GM04503 (cell line): ENCODE measurements at places on chromosomes 2 and 18.
A peak's percentile ranks its signal among the peaks of the same experiment; 100 is the strongest.

DNA sequence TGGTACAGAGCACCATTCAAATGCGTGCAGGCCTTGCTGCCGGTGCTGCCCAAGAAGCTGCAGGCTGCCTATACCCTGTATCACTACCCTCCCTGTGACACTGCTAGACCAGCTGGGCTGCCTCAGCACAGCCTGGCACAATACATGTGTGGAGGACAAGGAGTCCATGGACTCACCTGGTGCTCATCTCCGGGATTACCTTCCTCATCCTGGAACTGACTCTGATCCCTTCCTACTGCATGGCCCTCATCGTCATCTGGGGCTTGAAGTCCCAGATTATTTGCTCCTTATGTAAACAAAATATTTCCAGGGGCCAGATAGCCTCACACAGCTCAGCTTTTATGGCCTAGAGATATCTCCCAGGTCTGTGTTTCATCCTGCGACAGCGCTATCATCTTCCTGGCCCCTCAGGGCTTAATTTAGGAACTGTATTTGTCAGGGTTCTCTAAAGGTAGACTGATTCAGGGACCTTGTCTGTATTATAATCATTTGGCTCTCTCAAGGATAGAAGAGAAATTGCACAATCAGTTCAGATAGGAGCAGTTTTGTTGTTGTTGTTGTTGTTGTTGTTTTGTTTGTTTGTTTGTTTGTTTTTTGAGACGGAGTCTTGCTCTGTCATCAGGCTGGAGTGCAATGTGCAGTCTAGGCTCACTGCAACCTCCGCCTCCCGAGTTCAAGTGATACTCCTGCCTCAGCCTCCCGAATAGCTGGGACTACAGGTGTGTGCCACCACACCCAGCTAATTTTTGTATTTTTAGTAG is 42.9 kb downstream of the WDR75 start:
- no peak for DNase-seq

GRCh38 chr2:228545748-228546145 is 364.3 kb upstream of the SPHKAP start:
- peak; percentile 15 for DNase-seq

DNA sequence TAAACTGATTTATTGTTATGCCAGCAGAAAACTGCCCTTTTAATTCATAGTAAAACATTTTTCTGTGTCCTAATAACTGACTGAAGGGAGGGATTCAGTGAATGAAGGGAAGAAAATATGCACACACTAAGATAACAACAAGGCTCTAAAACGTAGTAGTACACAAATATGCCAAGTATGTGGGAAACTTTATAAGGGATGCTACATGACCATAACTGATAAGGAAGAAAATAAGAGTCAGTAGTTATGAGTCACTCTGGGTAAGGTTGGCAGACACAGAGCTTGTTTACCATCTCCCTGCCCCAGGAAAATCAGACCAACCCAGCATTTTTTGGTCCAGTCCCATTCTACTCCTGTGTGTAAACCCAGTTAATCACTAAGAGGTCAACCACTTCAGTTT is 124.2 kb downstream of the RPRM start:
- no peak for DNase-seq

DNA sequence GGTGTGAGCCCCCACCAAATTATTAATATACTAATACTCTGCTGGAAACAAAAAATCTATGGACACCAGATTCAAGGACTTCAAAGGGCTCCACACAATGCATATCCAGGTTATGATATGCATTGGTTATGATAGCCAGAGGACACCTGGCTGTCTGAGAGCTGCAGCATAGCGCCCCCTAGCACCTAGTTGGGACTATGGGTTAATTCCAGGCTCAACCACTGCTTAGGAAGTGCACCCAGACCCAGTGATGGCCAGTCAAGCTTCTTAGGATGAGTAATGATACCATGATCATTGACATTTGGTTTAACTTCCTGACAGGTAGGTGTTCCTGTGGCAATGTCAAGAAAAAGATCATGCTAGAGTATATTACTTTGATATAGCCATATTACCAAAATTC is 3.8 kb upstream of the FRZB start:
- no peak for DNase-seq

GRCh38 chr2:218711550-218711929 is 905 bp downstream of the TTLL4 start:
- no peak for DNase-seq

DNA sequence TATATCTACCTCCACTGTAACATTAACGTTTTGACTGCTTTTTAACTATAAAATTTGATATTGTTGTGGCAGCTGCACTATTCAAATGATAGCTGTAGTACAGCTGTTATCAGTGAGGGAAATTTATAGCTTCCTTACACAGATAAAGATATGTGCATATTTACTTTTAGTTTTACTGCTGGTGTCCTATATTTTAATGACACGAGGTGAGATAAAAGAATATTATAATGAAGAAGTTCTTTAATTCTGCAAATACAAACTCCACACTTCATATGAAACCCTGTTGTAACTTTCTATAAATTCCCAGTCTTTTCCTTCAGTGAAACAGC is 427.8 kb upstream of the ZEB2 start:
- no peak for DNase-seq

- no peak for DNase-seq
Measured at GRCh38 chr2:189866296-189866695, 82.0 kb downstream of the PMS1 start.
